ENCODE measurements at places on chromosomes 12 and 14.
A peak's percentile ranks its signal among the peaks of the same experiment; 100 is the strongest.

- DNase-seq: no peak
Measured at GRCh38 chr12:95074766-95075165, 1.3 kb upstream of the NR2C1 start.

DNA sequence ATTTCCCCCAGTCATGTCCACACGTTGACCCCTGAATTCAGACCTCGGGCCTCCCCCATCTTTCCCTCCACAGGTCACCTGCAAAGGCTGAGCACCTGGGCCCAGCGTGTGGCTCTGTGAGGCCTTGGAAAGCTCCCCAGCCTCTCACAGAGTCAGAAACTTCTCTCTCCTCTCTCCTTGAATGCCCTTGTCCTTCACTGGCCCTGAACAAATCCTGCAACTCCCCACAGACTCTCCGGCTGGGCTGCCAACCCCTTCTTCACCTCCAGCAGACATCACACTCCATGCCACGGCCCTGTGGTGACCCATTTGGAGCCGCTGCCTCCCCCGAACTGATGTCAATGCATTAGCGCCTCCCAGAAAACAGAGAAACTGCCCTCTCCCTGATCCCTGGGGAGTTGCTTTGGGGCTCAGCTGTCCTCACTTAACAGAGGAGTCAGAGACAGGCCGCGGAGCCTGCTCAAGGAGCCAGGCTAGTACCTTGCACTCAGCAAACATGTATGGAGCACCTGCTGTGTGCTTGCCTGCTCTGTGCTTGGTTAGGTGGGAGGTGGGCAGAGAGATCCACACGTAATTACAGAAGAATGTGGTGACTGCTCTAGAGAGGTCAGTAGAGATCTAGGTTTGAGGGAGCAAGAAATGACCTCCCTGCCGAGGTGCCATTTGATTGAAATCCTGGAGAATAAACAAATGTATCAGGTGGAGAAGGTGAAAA, 99.2 kb upstream of the PWP1 start:
- no peak for DNase-seq

- DNase-seq: no peak
Measured at GRCh38 chr14:91127401-91127801, 13.5 kb downstream of the DGLUCY start.

DNA sequence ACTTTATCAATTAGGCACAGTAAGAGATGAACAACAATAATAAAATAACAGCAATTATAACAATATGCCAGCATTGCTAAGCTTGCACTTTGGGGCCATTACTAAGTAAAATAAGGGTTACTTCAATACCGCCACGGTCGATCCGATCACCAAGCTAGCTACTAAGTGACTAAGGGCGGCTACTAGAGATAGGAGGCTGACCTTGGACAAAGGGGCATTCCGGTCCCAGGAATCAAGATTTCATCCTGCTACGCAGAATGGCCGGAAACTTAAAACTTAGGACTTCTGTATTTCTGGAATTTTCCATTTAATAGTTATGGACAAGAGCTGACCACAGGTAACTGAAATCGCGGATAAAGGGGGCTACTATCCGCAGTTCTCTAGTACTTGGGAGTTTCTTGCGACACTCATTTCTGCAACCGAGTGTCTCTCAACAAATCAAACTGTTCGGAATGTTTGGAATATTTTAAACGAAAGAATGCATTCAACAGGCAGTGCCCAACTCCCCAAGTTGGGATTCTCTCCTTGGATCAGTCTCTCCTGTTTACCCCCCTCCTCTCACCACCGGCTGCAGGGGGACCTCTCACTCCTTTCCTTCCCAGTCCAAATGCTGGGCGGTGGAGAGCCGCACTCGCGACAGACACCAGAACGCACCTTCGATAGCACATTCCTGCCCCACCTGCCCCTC, 650 bp downstream of the HEBP1 start:
- DNase-seq: no peak

- no peak for DNase-seq
Measured at GRCh38 chr12:115740586-115741155, 536.8 kb downstream of the MED13L start.

GRCh38 chr14:32761381-32761968, 177.2 kb upstream of the NPAS3 start:
- DNase-seq: no peak

GRCh38 chr12:76030341-76031080, 1.1 kb downstream of the PHLDA1 start:
- DNase-seq: peak; percentile 45

GRCh38 chr12:57609781-57610553, 1.3 kb upstream of the ARHGEF25 start:
- no peak for DNase-seq

GRCh38 chr14:35963209-35963608, 137.1 kb downstream of the BRMS1L start:
- peak; percentile 22 for DNase-seq

DNA sequence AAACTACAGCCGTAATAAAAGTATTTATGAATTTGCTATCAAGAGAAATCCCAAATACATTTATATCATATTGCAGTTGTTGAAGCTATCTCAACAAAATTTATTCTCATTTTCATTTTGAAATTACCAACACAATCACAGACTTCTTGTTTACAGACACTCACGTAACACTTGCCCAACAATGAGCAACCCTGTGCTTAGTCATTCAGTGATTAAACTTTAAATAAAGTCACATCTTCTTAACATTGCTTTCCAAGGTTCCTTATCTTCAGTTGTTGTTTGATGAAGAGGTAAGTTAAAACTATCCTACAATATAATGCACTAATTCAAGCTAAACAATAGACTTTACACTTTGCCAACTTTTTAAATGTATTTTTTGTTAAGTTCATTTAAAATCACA, 601.8 kb downstream of the SLC16A7 start:
- DNase-seq: no peak

DNA sequence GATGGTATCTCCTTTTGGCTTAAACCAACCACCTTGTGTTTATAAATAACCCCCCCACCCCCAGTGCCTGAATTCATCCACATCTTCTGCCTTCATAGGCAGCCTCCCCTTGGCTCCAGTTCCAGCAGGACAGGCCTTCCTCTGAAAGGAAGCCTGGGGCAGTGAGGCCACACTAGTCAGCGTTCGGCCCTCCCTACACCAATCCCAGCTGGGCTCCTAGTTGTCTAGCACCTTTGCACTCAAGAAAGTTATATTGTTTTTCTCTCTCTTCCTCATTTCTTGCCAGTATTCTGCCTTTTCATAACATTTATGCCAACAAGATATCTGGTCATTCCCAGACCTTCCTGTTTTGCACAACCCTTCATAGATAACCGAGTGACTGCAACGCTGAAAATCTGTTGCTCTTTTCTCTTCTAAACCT, 73.1 kb upstream of the ACTN1 start:
- no peak for DNase-seq

DNA sequence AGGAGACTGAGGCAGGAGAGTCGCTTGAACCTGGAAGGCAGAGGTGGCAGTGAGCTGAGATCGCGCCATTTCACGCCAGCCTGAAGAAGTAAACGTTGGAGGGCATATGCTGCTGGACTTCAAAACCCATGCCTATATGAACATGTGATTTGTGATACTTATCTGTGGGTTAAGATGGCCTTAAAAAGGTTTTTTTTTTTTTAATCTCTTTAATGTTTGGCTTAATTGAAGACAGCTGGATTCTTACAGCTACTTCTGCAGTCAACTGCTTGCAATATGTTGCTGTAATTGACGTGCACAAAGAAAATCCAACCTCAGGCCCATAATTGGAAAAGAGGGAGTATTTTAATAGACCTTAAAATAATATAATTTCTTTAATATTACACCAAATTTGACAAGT, 1.5 kb upstream of the B3GNT4 start:
- DNase-seq: no peak

- no peak for DNase-seq
Measured at GRCh38 chr12:91373086-91373485, 190.5 kb upstream of the DCN start.

DNA sequence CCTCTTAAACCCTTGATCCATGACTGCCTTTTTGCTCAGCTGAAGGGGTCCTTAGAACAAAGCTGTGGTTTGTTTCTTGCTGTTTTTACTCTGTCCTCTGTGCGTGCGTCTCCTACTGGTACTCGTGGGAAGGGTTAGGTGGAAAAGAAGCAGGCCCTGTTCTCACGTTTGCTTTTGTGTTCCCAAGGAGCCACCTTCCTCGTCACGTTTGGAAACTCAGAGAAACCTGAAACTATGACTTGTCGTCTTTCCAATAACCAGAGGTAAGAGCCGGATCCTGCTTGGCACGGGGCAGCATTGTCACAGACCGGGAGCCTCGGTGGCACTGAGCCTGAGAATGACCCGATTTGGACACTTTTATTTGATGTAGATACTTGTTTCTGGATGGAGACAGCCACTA, 13.1 kb downstream of the ZFYVE21 start:
- no peak for DNase-seq

- no peak for DNase-seq
Measured at GRCh38 chr12:71155225-71155624, 2.6 kb downstream of the TSPAN8 start.

DNA sequence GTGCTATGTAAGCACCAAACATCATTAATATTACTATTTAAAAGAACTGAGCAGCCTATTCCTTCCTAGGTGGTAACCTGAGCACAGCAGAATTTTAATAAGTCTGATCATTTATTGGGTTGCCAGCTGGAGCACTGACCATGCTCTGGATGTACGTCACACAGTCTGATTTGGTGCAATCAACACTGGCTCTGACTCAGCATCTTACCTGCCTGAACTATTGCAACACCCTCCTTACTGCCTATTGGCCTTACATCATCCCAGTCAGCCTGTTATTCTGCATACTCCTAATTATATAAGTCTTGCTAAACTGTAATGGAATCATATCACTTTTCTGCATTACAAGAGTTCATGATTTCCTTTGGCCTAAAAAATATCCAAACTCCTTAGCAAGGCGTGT, 149.7 kb downstream of the PTPRO start:
- DNase-seq: no peak

GRCh38 chr12:72141381-72141780, 130.8 kb upstream of the TRHDE start:
- no peak for DNase-seq

DNA sequence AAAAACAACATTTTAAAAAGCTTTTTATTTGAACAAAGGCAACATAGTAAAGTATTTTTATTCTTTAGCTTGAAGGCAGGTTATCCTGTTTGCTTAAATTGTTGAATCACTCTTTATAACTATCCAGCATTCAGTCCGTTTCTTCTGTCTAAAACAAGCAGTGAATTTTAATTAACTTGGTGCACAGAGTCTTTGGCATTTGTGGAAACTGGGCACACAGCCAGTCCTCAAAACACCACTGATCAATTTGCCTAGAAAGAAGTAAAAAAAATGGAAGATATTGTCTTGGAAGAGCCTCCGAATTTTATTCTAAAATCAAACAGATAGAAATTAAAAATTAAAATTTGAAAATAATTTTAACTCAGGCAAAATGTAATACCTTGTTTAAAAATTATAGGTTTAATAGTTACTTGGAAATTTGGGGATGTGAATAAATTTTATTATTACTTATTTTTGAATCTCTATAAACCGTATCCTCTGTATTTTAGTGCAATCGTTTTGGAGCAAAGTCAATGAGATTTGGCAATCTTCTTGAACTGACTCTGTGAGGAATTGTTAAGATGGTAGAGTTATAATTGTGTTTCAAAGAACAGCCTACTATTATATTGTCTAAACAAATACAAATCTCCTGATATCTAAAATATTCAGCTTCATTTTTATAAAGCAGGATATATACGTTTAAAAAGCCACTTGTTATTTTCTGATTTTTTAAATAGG, 927.0 kb downstream of the SLC16A7 start:
- no peak for DNase-seq
